AG10803 (cell line): ENCODE measurements at places on chromosomes 13 and 19.

DNA sequence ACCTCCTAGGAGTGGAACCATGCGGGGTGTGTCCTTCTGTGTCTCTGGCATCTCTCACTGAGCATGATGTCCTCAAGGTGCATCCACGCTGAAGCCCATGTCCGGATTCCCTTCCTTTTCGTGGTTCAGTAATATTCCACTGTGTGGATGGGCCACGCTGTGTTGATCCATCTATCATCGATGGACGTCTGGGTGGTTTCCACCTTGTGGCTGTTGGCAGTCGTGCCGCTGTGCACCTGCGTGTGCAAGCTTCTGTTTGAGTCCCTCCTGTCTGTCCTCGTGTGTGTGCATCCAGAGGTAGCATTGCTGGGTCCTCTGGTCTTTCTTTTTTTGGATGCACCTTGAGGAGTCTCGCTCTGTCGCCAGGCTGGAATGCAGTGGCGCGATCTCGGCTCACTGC lies 11.2 kb upstream of the GNA15 start:
- DNase-seq, result no peak

- DNase-seq, result no peak
Measured at GRCh38 chr13:106302011-106302410, 233.5 kb downstream of the EFNB2 start.

DNA sequence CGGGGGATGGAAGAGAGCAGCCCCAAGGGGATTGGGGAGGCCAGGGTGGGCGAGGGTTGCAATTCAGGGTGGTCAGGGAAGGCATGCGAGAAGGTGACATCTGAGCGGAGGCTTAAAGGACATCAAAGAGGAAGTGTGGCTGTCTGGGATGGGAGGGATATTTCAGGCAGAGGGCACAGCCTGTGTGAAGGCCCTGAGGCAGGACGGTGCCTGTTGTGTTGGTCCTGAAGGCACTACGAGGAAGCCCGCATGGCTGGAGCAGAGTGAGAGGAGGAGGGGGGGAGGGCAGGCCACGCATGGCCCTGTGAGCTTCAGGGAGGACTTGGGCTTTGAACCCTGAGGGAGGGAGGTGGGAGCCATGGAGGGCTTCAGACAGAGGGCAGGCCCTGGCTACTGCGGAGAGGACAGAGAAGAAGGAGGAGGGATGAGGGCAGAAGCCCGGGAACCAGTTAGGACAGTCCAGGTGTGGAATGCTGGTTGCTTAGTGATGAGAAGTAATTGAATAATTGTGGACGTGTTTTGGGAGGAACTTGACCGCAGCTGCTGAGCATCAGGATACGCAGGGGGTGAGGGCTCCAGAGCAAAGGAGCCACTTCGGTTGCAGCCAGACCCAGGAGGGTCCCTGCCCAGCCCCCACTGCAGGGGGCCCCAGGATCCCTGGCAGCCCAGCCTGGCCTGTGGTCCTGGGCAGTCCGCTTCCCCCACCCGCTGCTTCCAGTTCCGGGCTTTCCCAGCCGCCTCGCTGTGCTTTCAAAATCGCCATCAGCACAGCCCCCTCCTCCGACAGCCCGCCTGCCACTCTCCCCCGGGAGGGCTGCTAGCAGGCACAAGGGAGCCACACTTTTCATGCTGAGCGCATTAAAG lies 6.2 kb downstream of the TLE6 start:
- DNase-seq, result peak; percentile 96

DNA sequence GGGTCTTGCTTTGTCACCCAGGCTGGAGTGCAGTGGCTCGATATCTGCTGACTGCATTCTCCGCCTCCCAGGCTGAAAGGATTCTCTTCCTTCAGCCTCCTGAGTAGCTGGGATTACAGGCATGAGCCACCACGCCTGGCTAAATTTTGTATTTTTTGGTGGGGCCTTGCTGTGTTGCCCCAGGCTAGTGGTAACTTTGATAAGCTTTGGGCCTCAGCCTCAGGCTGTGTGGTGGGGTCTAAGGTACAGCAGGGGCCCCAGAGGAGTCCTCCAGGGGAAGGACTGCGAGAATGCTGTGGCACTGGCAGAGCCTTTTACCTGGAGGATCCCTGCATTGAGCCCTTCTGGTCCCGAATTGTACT lies 7.2 kb downstream of the DOT1L start:
- DNase-seq, result no peak

DNA sequence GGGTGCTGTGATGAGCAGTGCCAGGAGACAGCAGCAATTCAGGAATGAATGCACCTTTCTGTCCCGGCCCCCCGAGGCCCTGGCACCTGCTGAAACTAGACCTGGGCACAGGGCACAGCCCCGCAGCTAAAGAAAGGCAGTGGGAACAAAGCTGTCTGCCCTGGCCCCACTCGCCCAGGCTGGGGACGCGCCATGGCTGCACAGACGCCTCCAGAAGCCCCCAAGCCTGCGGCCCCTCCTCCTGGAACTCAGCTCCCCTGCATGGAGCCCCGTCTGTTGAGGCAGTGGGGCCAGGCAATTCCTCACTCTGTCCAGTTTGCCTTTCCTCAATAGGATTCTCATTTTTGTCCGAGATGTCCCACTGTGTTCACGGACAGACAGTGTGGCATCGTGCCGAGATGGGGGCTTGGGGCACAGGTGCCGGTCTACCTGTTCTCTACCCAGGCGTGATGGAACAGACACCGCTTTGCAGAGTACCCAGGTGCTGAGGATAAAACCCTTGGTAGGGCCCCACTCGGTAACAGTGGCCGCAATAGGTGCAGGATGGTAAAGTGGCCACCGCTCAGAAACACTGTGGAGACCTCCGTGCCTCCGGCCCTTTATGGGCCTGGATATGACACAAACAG lies 146.5 kb upstream of the SOX1 start:
- no peak for DNase-seq

DNA sequence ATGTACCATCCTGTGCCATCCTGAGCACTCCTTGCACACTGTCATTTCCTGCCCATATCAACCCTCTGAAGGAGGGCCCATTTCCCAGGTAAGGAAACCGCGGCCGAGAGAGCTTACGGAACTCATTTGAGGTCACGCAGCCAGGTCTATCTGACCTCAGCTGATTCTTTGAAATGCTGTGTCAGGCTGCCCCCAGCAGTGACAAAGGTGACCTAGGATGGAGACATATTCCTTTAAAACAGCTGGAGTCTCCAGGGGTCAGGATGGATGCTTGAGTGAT lies 42.2 kb upstream of the VSTM2B start:
- no peak for DNase-seq

- DNase-seq, result no peak
Measured at GRCh38 chr13:44414716-44415115, 41.1 kb downstream of the SERP2 start.

DNA sequence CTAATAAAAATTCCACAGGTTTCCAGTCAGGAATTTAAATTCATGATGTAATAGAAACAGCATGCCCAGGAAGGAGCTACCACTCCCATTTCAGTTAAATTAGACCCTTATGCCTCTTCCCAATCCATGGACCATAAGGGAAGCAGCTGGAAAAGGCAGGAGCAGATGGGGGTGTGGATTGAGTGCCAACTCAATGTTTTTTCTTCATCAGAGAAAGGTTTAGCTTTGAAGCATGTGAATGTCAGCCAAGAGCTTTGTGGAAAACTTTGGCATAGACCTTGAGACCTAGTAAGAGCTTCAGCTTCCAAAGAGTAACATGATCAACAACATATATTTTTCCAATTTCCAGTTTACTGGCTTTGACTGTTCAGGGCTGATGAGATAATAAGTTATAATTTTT lies 2139.9 kb downstream of the PCDH9 start:
- DNase-seq, result peak; percentile 24

- peak; percentile 38 for DNase-seq
Measured at GRCh38 chr19:4414144-4414799, 11.8 kb downstream of the CHAF1A start.
